Activated gamma-delta T cell (primary cell): ENCODE measurements at places on chromosomes 6 and 20.

DNA sequence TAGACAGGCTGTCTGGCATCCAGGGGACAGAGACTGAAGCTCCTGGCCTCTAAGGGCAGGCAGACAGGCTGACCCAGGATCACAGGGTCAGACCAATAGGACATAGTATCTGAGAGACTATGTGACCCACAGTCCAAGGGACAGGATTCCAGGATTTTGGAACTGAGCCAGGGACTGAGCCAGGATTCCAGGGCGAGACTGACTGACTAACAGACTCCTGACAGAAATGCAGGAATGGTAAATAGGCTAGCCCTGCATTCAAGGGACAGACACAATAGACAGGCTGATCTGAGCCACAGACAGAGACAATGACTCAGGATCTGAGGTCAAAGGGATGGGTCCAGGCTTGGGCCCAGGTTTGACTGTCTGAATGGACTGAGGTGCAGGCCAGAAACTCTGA is 19.8 kb downstream of the XKR7 start:
- no peak for DNase-seq

- DNase-seq = no peak
Measured at GRCh38 chr6:101545191-101545590, 151.7 kb downstream of the GRIK2 start.

DNA sequence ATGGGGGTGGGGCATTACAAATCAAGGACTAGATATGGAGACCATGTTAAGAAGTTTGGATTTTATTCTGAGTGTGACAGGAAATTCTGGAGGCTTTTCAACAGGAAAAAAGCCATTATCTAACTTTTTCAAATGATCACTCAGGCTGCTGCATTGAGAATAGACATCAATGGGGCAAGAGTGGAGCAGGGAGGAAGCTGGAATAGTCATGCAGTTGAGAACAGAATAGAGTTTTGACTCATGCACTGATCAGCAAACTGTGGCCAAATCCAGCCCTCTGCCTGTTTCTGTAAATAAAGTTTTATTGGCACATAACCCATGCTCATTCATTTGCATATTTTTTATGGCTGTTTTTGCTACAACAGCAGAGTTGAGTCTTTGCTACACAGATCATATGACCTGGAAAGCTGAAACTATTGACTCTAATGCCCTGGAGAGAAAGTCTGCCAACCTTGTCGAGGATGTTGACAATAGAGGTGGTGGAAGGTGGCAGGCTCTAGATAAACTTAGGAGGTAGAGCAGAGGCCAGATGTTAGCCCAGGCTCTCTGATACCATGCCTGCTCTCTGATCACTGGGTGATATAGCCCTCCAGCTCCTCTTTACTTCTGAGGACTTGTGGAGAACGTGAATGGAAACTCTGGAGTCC is 441.8 kb downstream of the PTPRT start:
- no peak for DNase-seq

- DNase-seq = no peak
Measured at GRCh38 chr6:128694303-128695009, 174.1 kb upstream of the PTPRK start.

- DNase-seq = no peak
Measured at GRCh38 chr6:24719125-24719971, at the start of gene C6orf62. Gene C6orf62 (minus strand): TSS chr6:24719154. CDS start chr6:24718668, 486 bp downstream.

DNA sequence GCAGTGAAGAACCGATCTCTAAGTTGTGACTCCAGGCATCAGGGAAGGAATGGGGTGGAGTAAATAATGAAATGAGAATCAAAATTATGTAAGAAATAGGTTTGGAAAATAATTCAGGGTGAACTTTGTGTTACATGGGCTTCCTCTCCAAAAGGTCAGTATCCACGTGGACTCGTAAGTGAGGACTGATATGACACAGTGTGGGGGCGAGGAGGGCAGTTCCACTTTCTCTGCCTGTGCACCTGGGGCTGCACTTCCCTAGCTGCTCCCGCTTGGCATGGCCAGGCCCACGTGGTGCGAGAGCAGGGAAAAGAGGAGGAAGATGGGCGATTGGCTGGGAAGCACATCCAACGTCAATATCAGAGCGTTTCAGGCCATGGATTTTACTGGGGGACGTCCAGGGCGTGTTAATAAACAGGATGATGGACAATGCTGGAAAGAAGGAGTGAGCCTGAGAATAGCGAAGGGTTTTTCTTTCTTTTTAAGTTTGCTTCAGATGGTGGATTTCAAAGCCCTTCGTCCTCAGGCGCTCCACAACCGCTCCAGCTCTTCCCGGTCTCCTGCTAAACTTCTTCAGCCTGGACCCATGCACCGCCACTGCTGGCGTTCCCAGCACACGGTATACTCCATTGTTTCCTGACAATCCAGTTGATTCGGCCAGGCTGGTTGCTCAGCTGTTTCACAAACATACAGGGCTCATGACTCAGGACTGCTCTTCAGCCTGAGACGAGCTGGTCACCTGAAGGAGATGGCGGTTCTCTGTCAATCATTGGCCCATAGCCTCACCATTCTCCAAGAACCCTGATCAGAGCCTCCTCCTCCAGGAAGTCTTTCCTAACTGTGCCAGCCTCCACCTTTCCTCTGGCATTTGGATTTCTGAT is 11.8 kb downstream of the CCR6 start:
- DNase-seq = no peak

DNA sequence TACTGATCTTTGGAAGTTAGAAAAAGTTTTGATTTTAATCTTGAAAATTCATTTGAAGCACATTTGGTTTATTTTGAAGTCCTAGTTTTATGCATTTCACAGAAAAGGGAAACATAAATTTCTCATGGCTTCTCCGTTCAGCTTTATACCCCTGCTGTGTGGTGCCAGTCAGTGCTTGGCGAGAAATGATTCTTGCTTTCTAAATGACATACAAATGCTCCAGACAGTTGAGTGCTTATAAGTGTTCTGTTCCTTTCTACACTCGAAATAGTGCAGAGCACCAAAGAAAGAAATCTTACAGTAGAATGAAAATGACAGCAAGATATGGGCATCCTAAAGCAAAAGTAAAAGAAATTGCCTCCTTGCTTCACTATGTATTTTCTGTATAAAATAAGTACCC is 9.0 kb upstream of the ZNF292 start:
- DNase-seq = no peak

- no peak for DNase-seq
Measured at GRCh38 chr20:11686195-11686594, 231.5 kb upstream of the BTBD3 start.

GRCh38 chr20:23744817-23745216 is 5.9 kb downstream of the CST1 start:
- no peak for DNase-seq

- no peak for DNase-seq
Measured at GRCh38 chr6:47248446-47248845, 61.3 kb downstream of the TNFRSF21 start.

- no peak for DNase-seq
Measured at GRCh38 chr20:44959082-44959637, 1.0 kb downstream of the TOMM34 start.

- DNase-seq = no peak
Measured at GRCh38 chr6:159232751-159233150, 63.6 kb downstream of the FNDC1 start.

DNA sequence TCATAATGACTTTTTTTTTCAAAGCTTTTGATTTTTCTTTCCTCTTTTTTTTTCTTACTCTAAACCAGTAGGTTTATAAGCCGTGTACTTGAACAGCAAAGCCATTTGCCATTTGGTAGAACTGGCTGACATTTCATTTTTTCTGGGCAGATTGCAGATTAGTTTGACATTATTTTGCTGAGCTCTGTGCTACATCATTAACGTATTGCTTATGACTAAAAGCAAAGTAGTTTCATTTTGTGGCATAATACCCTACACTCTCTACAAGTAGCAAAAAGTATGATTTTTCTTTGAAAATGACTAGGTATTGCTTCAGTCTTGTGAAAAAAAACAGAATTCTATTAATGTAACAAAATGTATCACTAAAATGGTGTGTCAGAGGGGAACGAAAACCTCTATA is 141.3 kb downstream of the GRIK2 start:
- DNase-seq = no peak

- DNase-seq = no peak
Measured at GRCh38 chr6:43735642-43736199, 34.3 kb upstream of the VEGFA start.

DNA sequence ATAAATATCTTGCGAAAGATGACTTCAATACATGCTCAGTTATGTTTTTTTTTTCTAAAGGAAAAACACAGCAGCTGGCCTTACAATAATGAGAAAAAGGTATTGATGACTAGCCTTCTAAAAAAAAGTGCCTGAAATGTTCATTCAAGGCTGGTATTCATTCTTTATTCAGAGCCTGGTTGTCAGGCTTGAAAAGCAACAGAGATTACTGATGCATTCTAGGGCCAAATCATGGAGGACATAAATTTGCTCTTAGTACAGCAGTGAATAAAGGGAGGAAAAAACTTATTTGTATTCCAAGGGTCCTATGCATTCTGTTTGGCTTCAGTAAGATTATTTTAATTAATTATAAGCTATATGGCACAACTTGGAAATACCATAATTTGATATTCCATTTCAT is 83.5 kb downstream of the WASF1 start:
- DNase-seq = no peak

- DNase-seq = no peak
Measured at GRCh38 chr6:43604174-43604573, 24.9 kb downstream of the GTPBP2 start.

- DNase-seq = no peak
Measured at GRCh38 chr20:61322151-61322865, 70.2 kb downstream of the CDH4 start.

GRCh38 chr6:28340310-28341095 is 4.6 kb upstream of the ZSCAN31 start:
- DNase-seq = no peak

GRCh38 chr6:43736211-43736786 is 33.7 kb upstream of the VEGFA start:
- no peak for DNase-seq

GRCh38 chr6:897528-898207 is 204.7 kb upstream of the EXOC2 start:
- DNase-seq = no peak

DNA sequence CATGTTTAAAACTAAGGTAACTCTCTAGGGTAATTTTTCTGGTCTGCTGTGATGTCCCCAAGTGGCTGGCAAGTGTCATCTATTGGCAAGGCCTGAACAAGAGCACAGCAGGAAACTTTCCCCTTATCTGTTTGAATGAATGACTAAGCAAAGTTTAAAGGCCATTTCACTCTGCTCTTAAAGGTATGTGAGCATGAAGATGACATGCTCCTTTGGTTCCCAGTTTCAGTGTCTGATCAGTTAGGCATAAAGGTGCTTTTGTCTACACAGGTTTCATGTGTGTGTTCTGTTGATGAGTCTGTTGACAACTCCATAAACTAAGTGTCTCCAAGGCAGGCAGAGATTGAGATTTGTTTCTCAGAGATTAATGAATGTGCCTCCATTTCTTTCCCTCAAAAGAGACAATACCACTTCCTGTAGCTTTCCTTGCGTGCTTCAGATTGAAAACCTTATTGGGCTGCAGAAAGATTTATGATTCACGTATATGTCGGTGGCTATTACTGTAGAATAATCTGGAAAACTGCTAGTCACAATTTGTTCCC is 83.9 kb downstream of the MAP3K7 start:
- no peak for DNase-seq
